ENCODE measurements at places on chromosomes 3 and 15.

- DNase-seq: no peak
Observed at GRCh38 chr3:168424059-168424734, 328.5 kb upstream of the GOLIM4 start.

DNA sequence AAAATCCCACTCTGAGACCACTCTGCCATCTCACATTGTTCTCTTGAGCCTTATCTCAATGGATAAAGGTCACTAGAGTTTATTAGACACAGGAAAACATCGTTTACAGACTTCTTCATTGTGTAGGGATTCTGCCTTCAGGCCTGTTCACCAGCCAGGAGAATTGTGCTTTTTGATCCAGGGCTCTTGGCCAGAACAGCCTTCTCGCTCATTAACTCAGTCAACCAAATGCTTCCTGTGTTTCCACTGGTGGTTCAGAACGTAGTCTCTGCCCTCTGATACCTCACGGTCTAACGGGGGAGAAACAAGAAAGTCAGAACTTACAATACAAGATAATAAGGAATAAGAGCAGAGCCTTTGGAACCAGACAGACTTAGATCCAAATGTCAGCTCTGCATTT is 54.2 kb upstream of the TSEN2 start:
- no peak for DNase-seq

DNA sequence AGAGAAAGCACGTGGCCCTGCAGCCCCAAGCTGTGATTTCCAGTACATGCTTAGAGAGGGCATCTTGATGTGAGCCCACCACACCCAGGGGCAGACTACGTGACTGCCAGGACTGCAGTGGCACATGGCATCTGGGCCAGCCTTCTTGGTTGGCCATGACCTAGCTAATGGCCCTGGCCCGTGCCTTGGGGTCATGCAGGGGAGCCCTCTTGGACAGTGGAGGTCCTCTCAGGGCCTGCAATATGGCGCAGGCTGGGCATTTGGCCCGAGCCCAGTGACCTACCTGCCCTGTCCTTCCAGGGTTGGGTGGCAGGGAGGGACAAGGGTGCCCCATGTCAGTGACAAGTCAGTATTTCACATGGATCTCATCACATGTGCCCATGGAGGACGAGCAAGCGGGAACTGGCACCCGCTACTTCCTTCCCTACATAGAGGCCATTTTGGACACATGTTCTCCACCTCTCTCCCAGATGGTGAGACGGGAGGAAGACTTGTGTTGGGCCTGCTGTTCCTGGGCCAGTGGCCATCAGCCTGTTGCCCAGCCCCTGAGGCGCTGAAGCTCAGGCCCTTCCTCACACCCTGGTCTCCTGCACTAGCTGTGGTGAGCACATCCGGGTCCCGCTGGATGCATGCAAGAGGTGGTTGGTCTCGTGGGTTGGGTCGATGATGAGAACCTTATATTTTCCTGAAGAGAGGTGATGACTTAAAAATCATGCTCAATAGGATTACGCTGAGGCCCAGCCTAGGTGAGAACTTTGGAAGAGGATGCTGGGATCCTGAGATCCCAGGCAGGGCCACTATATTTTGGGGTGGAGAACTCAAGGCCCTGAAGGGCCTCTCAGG is 195.6 kb downstream of the UBE3A start:
- DNase-seq: no peak

- DNase-seq: no peak
Observed at GRCh38 chr15:68112706-68113105, 58.6 kb downstream of the PIAS1 start.

- no peak for DNase-seq
Observed at GRCh38 chr3:106006571-106006970, 137.8 kb upstream of the CBLB start.

- peak; percentile 45 for DNase-seq
Observed at GRCh38 chr15:30859091-30859874, 44.4 kb upstream of the FAN1 start.

- no peak for DNase-seq
Observed at GRCh38 chr3:141039589-141039988, 11.6 kb upstream of the SPSB4 start.

GRCh38 chr3:158489181-158489580 is 81.8 kb upstream of the MLF1 start:
- no peak for DNase-seq
